ENCODE measurements at places on chromosomes 11 and 22.

GRCh38 chr22:49049691-49050090, 778.0 kb downstream of the BRD1 start:
- DNase-seq: no peak

DNA sequence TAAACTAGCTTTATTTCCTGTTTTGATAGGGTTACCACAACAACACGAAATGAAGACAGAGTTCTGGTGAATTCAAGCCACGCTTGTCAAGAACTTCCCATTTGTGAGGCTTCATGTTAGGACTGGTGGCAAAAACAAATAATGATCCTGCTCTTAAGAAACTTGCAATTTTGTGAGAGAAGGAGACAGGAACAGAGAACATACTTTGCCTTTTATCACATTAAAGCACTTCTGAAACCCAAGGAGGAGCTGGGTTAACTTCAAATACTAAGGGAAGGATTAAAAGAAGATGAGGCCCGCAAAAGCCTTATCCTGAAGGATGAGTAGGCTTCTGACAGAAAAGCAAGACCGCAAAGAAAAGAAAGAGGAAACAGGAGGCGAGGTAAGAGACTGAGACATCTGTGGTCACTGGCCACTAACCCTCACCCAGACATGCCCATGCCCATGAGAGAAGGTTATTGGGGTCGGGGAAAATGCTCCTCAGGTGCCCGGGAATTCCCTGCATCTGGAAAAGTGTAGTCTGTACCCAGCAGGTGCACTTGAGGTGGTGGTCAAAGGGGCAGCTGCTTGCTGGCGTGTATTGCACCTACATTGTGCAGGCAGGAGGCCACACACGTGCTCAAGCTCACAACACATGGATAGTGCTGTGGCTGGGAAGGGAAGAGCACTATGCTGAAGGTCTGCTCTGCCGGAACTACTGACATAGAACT, 50.5 kb downstream of the MAPK1 start:
- DNase-seq: no peak

DNA sequence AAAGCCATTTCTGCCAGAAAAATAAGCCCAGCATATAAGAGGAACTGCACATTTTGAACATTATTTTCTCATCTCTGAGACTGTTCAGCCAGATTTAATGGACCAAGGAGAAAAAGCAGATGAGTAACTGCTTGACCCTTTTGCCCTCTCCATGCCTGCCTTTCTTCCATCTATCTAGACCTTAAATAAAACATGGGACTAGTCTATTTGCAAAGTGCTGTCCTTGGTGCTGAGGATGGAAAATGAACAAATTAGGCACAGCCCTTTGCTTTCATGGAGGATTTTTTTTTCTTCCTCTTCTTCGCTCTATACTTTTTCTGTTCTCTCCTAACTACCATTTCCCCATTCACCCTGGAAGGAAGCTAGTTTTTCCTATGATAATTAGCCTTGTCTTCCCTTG, 361.3 kb downstream of the GRM5 start:
- DNase-seq: no peak

GRCh38 chr11:39674761-39675160, 1784.7 kb downstream of the LRRC4C start:
- no peak for DNase-seq

DNA sequence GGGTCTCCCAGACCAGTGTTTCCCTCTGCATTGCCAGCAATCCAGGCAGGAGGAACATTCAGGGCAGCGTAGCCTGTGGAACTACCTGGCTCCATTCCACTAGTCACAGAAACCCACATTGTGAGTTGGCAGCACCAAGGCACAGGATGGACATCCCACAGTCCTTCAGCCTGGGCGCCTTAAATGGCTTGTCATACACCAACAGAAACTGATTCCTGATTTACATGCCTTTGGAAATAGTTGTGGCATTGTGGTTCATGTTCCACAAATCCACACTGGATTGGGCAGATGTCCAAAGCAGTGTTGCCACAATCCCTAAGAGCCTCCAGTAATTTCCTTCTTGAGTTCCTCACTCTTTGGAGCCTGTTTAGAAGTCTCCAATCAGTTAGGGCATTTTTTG, 225.6 kb downstream of the BLID start:
- no peak for DNase-seq

DNA sequence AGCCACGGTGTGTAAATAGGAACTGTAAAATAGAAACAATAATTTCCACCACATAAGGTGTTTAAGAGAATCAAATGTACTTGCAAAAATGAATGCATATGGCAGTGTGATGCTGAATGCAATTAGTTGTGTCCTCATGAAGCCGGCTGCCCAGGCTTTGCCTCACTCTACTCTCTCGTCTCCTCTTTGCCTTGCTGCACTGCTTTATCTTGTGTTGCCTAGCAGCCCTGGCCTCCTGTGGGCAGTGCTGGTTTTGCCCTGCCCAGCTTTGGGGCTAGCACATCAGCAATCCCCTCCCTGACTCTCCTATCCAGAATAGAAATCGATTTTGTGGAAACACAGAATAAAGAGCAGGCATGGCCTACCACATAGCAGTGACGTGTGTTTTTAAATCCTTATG, 30.0 kb downstream of the LRRC32 start:
- DNase-seq: no peak

- no peak for DNase-seq
Measured at GRCh38 chr22:47171441-47172221, 409.2 kb downstream of the TBC1D22A start.

GRCh38 chr22:46053563-46054090, 76.7 kb upstream of the WNT7B start:
- DNase-seq: no peak

DNA sequence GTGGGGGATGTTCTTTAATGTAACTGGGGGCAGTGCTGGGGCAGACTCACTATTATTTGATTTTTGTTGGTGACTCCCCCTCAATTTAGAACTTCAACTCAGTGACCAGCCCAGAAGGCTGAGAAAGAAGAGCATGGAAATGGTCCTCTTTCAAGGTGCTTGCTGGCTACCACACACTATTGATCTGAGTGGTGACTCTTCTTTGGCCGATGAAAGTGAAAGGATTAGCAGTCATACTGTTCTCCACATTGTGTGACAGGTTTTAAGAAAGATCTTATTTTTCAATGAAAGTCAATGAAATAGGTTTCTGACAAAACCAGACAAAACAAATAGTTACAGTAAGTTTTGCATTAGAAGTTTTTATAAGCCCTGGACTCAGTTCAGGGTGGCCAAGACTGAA, 29.9 kb downstream of the NLRP14 start:
- DNase-seq: no peak

GRCh38 chr11:104705490-104706190, 192.6 kb downstream of the CASP12 start:
- DNase-seq: no peak

GRCh38 chr11:1699771-1700170, 2.8 kb downstream of the KRTAP5-6 start:
- no peak for DNase-seq

GRCh38 chr11:36360318-36360717, 64.2 kb downstream of the PRR5L start:
- no peak for DNase-seq

DNA sequence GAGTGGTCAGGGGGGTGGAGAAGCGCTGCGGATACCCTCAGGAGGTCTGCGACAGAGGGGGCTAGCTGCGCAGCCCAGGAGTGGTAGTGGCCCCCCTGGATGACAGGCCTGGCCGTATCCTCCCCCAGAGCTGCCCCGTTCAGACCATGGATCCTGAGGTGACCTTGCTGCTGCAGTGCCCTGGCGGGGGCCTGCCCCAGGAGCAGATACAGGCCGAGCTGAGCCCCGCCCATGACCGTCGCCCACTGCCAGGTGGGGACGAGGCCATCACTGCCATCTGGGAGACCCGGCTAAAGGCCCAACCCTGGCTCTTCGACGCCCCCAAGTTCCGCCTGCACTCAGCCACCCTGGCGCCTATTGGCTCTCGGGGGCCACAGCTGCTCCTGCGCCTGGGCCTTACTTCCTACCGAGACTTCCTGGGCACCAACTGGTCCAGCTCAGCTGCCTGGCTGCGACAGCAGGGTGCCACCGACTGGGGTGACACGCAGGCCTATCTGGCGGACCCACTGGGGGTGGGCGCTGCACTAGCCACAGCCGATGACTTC, 505 bp downstream of the NUDT22 start:
- no peak for DNase-seq

DNA sequence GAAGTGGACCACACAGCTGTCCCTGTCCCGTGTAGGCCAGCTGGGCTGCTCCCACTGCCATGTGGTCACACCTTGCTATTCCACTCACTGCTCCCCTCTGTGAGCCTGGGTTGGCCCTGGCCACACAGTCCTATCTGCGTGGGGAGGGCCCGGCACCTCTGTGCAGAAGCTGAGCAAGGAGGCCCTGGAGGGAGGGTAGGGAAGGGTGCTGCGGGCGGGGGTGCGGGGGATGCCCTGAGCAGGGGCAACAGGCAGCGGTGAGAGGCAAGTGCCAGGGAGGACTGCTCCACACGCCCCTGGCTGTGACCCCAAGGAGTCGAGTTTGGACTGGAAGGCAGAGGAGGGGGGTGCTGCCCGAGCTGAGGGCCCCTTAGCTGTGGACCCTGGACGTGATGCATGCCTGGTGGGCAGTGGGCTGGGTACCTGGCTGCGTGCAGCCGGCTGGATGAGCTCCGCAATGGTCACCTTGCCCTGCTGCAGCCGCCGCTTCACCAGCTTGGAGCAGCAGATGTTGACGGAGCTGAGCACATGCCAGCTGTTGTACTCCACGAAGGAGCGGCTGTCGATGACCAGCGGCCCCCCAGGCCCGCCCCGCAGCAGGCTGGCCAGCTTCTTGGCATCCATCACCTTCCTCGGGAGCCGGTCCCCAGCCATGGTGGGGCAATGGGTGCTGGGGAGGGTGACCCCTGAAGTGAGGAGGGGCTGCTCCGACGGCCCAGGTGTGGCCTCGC, 6.7 kb downstream of the DUSP8 start:
- no peak for DNase-seq

DNA sequence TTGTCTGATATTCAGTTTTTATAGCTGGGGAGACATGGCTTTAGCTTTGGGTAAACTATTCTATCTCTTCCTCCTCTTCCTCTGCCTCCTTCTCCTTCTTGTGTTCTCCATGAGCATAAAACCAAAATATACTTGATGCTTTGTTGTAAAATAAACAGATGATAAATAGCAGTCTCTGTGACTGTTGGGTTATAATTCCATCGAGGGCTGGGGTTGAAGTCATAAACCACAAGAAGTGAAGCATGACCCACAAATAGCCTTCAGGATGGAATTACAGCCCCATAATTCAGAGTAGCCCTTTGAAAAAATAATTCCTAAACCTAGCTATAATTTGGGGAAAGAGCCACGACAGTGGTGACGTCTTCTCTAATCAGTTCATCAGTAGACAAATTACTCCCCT, 177.7 kb downstream of the SNX19 start:
- DNase-seq: no peak

- no peak for DNase-seq
Measured at GRCh38 chr11:72773291-72773690, 20.6 kb downstream of the STARD10 start.

DNA sequence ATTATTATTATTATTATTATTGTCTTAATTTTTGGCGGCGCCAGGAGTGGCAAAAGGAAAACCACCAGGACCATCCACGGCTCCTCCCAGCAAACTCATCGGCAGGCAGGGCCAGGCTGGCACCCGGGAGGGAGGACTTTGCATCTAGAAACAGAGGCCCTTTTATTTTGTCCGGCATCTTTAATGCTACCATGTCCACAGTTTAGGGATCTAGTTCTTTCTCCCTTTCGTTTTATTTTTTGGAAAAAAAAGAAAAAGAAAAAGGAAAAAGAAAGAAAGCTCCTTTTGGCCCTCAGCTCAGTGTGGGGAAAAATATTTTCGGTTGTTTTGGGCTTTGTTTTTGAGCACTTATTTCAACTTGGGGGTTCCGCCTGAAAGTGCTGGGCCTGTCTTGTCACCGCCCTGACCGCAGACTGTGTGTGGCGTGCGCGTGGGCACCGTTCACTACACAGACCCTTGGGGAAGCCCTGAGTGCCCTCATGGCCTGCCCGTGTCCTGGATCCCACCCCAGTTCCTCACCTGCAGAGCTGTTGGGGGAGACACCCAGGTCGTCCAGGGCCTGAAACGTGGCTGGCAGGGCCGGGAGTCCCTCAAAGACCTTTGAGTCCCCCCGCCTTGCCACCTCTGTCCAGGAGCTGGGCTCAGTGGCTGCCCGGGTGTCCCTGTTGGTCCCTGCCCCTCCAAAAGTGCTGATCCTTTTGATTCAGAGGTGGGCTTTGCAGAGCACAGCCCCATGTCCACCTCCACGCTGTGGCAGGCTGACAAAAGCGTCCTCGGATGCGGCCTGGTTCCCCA, 69.1 kb upstream of the PPARA start:
- DNase-seq: no peak

DNA sequence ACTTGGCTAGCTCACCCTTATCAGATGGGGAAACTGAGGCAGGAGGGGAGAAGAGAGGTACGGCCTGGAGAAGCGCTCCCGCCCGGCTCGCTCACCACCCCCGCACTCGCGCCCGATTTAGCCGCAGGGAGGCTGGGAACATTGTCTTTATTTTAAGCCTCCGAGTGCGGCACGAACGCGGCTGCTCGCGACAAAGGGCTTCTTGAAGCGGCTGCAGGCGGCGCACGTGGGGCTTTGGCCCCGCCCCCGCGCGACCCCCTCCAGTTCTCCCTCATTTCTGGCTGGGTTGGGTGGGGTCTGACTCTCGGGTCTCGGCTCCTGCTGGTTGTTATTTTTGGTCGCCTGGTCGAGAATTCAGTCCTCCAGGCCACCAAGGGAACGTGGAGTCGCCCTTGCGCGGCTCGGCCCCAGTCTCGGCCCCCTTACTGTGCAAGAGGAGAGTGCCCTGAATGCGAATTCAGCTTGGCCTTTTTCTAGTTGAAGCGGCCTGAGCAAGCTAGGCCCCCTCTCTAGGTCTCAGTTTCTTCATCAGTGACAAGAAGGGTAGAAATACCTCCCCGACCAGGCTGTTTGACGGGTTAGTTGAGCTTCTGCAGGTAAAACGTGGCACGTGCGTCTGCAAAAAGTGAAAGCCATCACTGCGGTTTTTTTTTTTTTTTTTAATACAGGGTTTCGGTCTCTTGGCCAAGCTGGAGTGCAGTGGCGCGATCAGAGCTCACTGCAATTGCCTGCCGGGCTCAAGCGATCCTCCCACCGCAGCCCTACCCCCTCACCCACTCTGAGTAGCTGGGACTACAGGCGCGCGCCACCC, 2.6 kb upstream of the CHRM1 start:
- DNase-seq: no peak

- DNase-seq: no peak
Measured at GRCh38 chr11:124535552-124536232, 7.8 kb downstream of the OR8B12 start.
